Activated CD4-positive, alpha-beta T cell treated with anti-CD3 and anti-CD28 coated beads, Interleukin-2, amount 10 ng/mL, durations not matched to agents 24 days and 14 days (primary cell): ENCODE measurements at places on chromosomes 6 and 20. TPM values are rescaled to one million over a fixed set of nuclear protein-coding genes. Genes with fewer than 3 reads are reported as not detected.

CD93 gene
- 1.5 and 1.7 TPM in 2 replicates for total RNA-seq

FABP7 gene
- total RNA-seq: not detected in 2 replicates

LTB gene
- 134 and 136 TPM in 2 replicates for total RNA-seq

EYS gene
- total RNA-seq: not detected in 2 replicates

TMC2 gene
- not detected in 2 replicates for total RNA-seq

C6orf15 gene
- total RNA-seq: not detected in 2 replicates

ADGB gene
- total RNA-seq: not detected in 2 replicates

HCRTR2 gene
- not detected in 2 replicates for total RNA-seq

TENT5A gene
- total RNA-seq: 0.30 and 0.90 TPM in 2 replicates

HTR1B gene
- not detected in 2 replicates for total RNA-seq

TMEM151B gene
- total RNA-seq: 0.07 TPM in 1 of 2 replicates, not detected in the other

ZNF311 gene
- total RNA-seq: 0.86 and 0.97 TPM in 2 replicates

KCNK16 gene
- total RNA-seq: not detected in 2 replicates

GPX5 gene
- not detected in 2 replicates for total RNA-seq

PNPLA1 gene
- not detected in 2 replicates for total RNA-seq

LY6G6D gene
- total RNA-seq: not detected in 2 replicates

ANKRD6 gene
- 2.4 and 2.8 TPM in 2 replicates for total RNA-seq

MYLK2 gene
- 0.26 and 0.28 TPM in 2 replicates for total RNA-seq

WFDC5 gene
- total RNA-seq: not detected in 2 replicates

ZBTB12 gene
- total RNA-seq: 3.7 and 4.6 TPM in 2 replicates

GPR6 gene
- total RNA-seq: not detected in 2 replicates

CDK19 gene
- 13.0 and 15.7 TPM in 2 replicates for total RNA-seq

C6orf52 gene
- total RNA-seq: 2.2 and 3.0 TPM in 2 replicates

SPEF1 gene
- not detected in 2 replicates for total RNA-seq

DLL1 gene
- total RNA-seq: 0.17 TPM in 1 of 2 replicates, not detected in the other

WFDC9 gene
- not detected in 2 replicates for total RNA-seq

NMBR gene
- total RNA-seq: not detected in 2 replicates

YIPF3 gene
- total RNA-seq: 47.7 and 52.1 TPM in 2 replicates

LIME1 gene
- 10.1 and 12.2 TPM in 2 replicates for total RNA-seq

FUCA2 gene
- 14.4 and 16.1 TPM in 2 replicates for total RNA-seq
